ENCODE measurements at places on chromosomes 5 and 9.

DNA sequence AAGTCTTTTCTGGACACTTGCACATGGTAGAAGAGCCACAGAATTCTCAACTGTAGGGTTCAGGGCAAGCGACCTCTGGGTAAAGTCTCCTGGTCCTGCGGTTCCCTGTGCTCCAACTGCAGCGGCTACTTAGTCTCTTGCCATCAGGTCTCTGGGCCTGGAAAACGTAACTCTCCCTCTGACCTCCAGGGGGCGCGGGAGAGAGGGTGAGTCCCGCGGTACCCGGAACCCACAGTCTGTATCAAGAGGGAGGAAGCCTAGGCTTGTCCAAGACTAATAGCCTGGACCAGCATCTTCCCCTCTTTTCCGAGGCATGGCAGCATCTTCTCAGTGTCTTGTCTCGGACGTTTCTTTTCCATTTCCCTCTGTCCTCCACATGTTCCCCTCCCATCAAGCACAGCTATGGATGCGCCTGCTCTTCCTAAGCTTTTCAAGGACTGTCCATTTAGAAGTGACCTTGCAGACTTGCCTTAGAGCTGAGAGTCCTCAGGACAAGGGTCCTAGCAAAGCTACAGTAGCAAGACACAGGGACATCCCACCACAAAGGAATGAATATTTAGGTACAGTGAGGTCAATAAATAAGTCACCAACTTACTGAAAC lies 59.3 kb downstream of the FSTL4 start:
- peak; percentile 65 for DNase-seq

DNA sequence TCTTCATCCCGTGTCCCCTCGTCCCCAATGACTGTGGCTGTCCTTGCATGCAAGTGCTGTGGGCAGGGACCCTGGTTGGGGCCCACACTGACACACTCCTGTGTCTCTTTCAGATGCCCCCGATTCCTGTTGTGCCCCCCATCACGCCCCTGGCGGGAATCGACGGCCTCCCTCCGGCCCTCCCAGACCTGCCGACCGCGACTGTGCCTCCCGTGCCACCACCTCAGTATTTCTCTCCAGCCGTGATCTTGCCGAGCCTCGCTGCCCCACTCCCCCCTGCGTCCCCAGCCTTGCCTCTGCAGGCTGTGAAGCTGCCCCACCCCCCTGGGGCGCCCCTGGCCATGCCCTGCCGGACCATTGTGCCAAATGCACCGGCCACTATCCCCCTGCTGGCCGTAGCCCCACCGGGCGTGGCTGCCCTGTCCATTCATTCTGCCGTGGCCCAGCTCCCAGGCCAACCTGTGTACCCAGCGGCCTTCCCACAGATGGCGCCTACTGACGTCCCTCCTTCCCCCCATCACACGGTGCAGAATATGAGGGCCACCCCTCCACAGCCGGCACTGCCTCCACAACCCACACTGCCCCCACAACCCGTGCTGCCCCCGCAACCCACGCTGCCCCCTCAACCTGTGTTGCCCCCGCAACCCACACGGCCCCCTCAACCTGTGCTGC lies 75.0 kb downstream of the WNK2 start:
- DNase-seq, result no peak

GRCh38 chr9:99187311-99187710 lies 34.4 kb downstream of the ALG2 start:
- DNase-seq, result no peak

DNA sequence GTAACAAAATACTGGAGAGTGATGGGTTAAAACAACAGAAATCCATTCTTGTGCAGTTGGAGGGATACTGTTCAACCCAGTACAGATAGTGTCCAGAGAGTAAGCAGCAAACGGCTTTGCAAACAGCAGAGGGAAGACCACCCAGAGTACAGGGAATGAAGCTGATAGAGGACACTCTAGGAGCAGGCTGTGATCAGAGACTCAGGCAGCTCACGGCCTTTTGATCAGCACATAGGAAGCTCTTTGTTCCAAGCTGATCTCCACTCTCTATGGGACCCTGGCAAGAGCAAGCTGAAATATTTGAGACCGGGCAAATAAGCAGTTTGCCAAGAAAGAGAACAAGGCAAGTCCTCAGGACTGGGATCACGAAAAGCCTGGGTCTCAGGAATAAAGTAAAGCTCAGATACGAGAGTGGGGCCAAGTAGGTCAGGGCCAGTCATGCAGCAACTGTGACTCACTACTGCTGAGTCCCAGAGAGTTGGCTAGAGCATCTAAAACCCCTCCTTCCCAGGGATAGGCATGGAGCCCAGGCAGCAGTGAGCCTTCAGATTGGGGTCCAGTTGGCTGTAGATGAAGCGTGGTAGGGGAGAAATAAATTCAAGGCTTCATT lies 52.4 kb downstream of the MELK start:
- DNase-seq, result no peak

DNA sequence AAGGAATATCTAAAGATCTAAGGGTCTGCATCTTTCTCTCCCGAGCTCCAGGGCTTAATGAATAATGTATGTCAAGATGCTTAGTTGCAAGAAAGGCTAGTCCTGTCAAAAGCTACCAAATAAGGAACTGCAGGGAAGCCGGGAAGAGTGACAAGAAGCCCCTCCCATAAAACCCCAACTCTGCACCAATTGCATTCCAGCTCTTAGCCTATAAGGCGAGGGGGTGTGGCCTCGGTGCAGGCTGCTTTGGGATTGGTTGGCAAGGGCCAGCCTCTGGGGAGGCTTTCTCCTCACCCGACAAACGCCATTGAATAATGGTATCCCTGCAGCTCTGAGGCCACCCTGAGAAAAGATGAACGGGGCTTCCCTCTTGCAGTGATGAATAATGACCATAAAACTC lies 416.9 kb downstream of the RAB3C start:
- no peak for DNase-seq

- no peak for DNase-seq
Measured at GRCh38 chr5:171442287-171443042, 23.0 kb downstream of the FGF18 start.
